ENCODE measurements at places on chromosomes 4 and X.

- no peaks in the 10 kb centered on the region for H3K4me1 ChIP-seq
- H3K36me3 ChIP-seq: no peaks in the 10 kb centered on the region
- H3K4me3 ChIP-seq: no peak overlapping the region
- H3K27ac ChIP-seq: no peak overlapping the region
Observed at GRCh38 chrX:149365552-149365951, 139.6 kb downstream of the IDS start.

DNA sequence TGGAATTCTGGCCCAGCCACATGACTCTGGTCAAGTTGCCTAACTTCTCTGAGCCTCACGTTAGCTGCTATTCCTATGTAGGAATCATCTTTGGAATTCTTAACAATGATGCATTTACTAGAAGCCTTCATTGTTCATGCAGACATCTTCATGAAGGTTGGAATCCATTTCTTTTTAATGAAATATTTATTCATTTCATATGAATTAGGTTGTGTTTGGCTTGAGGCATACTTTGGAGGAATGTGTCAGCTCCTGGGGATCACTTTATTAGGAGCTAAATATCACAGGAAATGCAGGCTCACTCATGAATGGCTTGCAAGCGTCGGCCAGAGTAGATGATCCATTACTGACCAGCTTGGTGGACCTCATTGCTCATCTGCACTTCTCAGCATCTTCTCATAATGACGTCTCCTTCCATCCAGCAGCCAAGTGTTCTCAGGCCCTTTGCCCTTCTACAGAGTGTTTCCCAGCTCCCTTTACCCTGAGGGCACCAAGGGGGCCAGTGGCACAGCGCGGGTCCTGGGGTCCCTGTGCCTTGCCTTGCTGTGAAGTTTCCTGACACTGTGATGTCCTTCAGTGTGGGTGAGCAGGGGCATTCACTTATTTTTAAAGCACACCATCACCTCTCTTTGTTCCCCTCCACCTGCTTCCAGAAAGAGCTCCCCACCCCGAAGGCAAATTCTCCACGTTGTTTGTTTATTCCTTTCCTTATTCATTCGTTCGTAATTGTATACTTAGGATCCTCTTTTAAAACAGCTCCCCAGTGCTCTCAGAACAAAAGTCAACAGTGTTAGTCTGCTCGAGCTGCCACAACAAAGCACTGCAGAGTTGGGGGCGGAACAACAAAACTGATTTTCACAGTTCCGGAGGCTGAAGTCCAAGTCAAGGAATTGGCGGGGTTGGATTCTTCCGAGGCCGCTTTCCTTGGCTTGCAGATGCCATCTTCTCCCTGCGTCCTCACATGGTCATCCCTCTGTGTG, 106.8 kb downstream of the STK32B start:
- no peak for DNase-seq
- H3K27ac ChIP-seq: no peak overlapping the region
- H3K27me3 ChIP-seq: no peaks in the 10 kb centered on the region

- H3K4me1 ChIP-seq: no peaks in the 10 kb centered on the region
- peaks cover 26% of the 10 kb centered on the region for H3K36me3 ChIP-seq
- H3K27ac ChIP-seq: no peak overlapping the region
- no peaks in the 10 kb centered on the region for H3K27me3 ChIP-seq
Observed at GRCh38 chrX:63718010-63718694, 66.9 kb downstream of the ARHGEF9 start.

DNA sequence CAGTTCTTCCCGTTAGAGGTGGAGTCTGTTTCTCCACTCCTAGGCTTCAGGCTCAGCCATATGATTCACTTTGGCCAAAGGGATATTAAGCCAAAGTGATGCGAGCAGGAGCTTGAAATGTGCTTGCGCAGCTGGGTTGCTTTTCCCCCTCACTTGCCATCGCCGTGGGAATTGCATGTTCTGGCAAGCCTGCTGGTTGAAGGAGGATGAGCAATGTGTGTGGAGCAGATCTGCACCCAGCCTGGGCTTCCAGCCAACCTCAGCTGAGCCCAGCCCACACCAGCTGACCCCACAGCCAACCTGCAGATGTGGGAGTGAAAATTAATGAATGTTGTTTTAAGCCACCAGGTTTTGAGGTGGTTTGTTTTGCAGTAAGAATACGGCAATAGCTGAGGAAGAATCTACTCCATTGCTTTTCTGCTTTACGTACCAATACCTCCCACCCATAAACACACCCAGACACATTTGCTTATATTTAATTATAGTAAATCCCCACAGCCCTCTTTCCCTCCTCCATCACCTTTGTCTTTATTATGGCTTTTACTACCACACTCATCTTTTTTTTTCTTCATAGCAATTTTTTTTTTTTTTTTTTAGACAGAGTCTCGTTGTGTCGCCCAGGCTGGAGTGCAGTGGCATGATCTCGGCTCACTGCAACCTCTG, 132.8 kb upstream of the FUNDC1 start:
- H3K27ac ChIP-seq: no peak overlapping the region
- no peak for DNase-seq
- no peaks in the 10 kb centered on the region for H3K27me3 ChIP-seq
- no peaks in the 10 kb centered on the region for H3K36me3 ChIP-seq
- no peak overlapping the region for H3K4me3 ChIP-seq
- H3K4me1 ChIP-seq: no peaks in the 10 kb centered on the region

- no peak overlapping the region for H3K27ac ChIP-seq
- no peak overlapping the region for H3K4me3 ChIP-seq
- H3K36me3 ChIP-seq: no peaks in the 10 kb centered on the region
- DNase-seq: no peak
- no peaks in the 10 kb centered on the region for H3K27me3 ChIP-seq
- no peaks in the 10 kb centered on the region for H3K4me1 ChIP-seq
Observed at GRCh38 chrX:140362861-140363260, 142.0 kb downstream of the SOX3 start.

GRCh38 chr4:10746371-10747171, 62.0 kb upstream of the CLNK start:
- H3K27me3 ChIP-seq: no peaks in the 10 kb centered on the region
- H3K36me3 ChIP-seq: no peaks in the 10 kb centered on the region
- no peak overlapping the region for H3K27ac ChIP-seq
- DNase-seq: no peak
- H3K4me3 ChIP-seq: no peak overlapping the region
- H3K4me1 ChIP-seq: no peaks in the 10 kb centered on the region

GRCh38 chrX:38654302-38654701, 93.0 kb downstream of the TSPAN7 start:
- no peak overlapping the region for H3K27ac ChIP-seq
- no peaks in the 10 kb centered on the region for H3K4me1 ChIP-seq
- no peaks in the 10 kb centered on the region for H3K27me3 ChIP-seq
- no peak overlapping the region for H3K4me3 ChIP-seq

DNA sequence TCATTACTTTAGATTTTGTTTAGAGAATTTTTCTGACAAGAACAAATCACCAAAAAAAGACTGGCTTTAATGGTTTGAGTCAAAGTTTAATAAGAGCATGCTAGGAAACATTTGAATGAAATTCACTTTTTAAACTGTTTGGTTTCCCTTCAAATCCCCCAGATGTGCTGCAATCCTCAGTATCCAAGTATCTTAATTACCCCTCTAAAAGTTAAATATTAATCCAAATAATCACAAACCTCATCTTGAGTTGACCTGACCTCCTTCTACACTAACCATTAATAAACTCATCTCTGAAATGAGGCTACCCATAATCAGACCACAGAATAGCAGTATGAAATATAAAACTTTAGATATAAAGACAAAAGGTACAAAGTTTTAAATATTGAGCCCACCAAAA, 10.1 kb downstream of the DHX15 start:
- peaks cover 70% of the 10 kb centered on the region for H3K36me3 ChIP-seq
- no peaks in the 10 kb centered on the region for H3K27me3 ChIP-seq
- no peak for DNase-seq
- no peak overlapping the region for H3K27ac ChIP-seq
- peaks cover 60% of the 10 kb centered on the region for H3K4me1 ChIP-seq

DNA sequence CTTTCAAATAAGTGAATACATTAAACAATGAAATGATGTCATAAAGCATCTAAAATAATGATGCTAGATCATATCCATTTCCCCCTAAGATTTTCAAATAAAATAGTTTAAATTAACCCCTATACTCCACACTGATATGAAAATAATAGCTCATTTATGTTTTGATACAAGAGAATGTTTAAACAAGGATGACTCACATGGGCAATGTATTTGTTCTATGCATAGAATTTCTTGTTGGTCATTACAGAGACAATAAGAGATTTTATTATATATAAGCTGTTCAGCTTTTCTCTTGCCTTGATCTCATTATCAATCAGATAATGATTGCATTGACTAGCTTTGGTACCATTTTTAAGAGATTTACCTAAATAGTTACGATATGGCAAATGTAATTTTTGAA, 411.7 kb downstream of the ARHGAP24 start:
- no peak for DNase-seq
- no peaks in the 10 kb centered on the region for H3K36me3 ChIP-seq
- H3K4me1 ChIP-seq: no peaks in the 10 kb centered on the region
- no peaks in the 10 kb centered on the region for H3K27me3 ChIP-seq

DNA sequence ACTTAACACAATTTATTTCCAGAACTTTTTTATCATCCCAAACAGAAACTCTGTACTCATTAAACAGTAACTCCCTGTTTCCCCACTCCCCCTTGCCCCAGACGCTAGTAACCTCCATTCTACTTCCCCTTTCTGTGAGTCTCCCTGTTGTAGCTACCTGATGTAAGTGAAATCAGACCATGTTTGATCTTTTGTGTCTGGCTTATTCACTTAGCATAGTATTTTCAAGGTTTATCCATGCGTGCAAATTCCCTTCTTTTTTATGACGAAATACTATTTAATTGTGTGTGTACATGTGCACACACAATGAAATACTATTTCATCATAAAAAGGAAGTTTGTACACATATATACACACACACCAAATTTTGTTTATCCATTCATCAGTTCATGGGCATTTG, 5.2 kb downstream of the PKD2 start:
- H3K36me3 ChIP-seq: peaks cover 5% of the 10 kb centered on the region
- H3K4me1 ChIP-seq: peaks cover 27% of the 10 kb centered on the region
- no peak overlapping the region for H3K4me3 ChIP-seq
- DNase-seq: no peak
- no peak overlapping the region for H3K27ac ChIP-seq

GRCh38 chrX:103329991-103330390, at the start of gene TCEAL7:
Gene TCEAL7, plus strand, starts transcription at chrX:103330239. Its CDS starts 1,165 bp downstream, at chrX:103331404.
- H3K4me3 ChIP-seq: no peak within 1 kb of the TSS

DNA sequence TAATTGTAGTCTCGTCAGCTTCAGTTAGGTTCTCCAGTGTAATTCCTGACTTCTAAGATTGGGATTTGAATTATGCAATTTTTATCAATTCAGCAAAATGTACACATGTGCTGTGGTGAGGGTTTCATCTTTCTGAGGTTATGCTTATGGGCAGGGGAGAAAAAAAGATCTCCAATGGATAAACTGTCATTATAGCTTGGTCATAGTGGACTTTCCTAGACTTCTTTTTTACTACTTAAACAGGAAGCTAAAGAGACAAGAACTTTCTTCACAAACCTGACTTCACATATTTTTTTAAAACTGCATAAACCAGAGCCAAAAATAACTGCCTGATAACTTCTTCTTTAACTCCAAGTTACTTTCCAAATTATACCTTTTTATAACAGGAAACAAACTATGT, 21.7 kb upstream of the SPP1 start:
- DNase-seq: no peak
- no peaks in the 10 kb centered on the region for H3K4me1 ChIP-seq
- H3K27me3 ChIP-seq: peaks cover 15% of the 10 kb centered on the region

GRCh38 chrX:30957753-30958152, 68.7 kb upstream of the TAB3 start:
- no peak overlapping the region for H3K4me3 ChIP-seq
- H3K27ac ChIP-seq: no peak overlapping the region
- no peak for DNase-seq
- H3K36me3 ChIP-seq: no peaks in the 10 kb centered on the region

DNA sequence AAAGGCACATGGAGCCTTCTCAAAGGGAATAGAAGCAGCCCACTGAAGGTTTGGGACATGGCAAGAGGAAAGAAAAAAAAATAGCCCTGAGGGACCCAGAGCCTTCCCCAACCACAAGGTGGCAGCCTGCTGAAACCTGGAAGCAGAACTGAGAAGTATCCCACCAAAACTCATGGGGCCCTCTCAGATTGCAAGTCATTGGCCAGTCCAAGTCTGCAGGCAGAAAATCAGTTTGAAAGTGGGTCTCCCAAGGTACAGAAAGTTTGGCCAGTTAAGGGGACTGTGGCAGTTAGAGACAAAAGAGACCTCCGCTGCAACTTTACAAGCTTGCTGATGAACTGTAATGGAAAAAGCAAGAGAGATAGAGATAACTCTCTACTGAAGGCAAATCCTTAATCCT, 155.8 kb downstream of the ANTXR2 start:
- peak; percentile 72 for DNase-seq
- H3K36me3 ChIP-seq: peaks cover 2% of the 10 kb centered on the region
- H3K27ac ChIP-seq: no peak overlapping the region
- no peaks in the 10 kb centered on the region for H3K27me3 ChIP-seq
- no peak overlapping the region for H3K4me3 ChIP-seq

- no peak for DNase-seq
- H3K4me1 ChIP-seq: no peaks in the 10 kb centered on the region
- no peaks in the 10 kb centered on the region for H3K27me3 ChIP-seq
- no peak overlapping the region for H3K4me3 ChIP-seq
Observed at GRCh38 chrX:131778269-131779218, 234.7 kb downstream of the OR13H1 start.

GRCh38 chr4:83010111-83010521, 507 bp downstream of the LIN54 start:
- peak overlapping the region; percentile 90 for H3K4me3 ChIP-seq
- peaks cover 15% of the 10 kb centered on the region for H3K36me3 ChIP-seq
- no peak for DNase-seq
- peak overlapping the region; percentile 93 for H3K27ac ChIP-seq
- peaks cover 59% of the 10 kb centered on the region for H3K4me1 ChIP-seq

- peaks cover 3% of the 10 kb centered on the region for H3K27me3 ChIP-seq
- H3K36me3 ChIP-seq: no peaks in the 10 kb centered on the region
- DNase-seq: no peak
Observed at GRCh38 chrX:101219864-101220346, 319 bp downstream of the DRP2 start.

Measured in activated naive CD4-positive, alpha-beta T cell treated with anti-CD3 and anti-CD28 coated beads, Interleukin-2, amount 10 ng/mL, durations not matched to agents 7 days and 5 days (primary cell).